Glutamatergic neuron (in vitro differentiated cells): ENCODE measurements at places on chromosomes 1 and 21.

DNA sequence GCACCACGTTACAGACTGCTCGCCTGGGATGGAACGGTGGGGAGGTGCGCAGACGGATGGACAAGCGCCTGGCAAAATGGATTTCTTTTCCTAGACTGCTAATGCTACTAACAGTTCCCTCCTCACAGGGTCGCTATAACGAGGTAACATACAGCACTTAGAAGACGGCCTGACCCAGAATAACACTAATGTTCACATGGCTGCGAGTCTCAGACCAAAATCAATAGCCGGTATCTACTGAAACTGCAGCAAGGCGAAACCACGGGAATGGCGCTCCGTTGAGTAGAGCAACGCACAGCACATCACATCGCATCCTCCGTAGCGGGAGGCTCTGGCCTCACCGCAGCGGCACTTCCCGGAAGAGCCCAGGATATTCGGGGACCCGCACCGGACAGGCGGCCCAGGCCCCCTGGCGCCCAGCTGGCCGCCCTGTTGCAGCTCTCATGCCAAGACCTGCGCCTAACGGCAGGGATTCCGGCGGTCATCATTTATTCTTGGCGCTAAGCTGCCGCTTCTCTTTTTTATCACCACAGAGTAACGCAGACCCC, 46.6 kb downstream of the VPS26C start:
- no peak for DNase-seq
- peaks cover 12% of the 10 kb centered on the region for H3K36me3 ChIP-seq
- peaks cover 13% of the 10 kb centered on the region for H3K27me3 ChIP-seq

GRCh38 chr1:147798731-147799130, 38.3 kb upstream of the GJA5 start:
- H3K4me3 ChIP-seq: no peak overlapping the region
- no peak overlapping the region for H3K27ac ChIP-seq
- no peak for DNase-seq
- H3K27me3 ChIP-seq: peaks cover 1% of the 10 kb centered on the region

DNA sequence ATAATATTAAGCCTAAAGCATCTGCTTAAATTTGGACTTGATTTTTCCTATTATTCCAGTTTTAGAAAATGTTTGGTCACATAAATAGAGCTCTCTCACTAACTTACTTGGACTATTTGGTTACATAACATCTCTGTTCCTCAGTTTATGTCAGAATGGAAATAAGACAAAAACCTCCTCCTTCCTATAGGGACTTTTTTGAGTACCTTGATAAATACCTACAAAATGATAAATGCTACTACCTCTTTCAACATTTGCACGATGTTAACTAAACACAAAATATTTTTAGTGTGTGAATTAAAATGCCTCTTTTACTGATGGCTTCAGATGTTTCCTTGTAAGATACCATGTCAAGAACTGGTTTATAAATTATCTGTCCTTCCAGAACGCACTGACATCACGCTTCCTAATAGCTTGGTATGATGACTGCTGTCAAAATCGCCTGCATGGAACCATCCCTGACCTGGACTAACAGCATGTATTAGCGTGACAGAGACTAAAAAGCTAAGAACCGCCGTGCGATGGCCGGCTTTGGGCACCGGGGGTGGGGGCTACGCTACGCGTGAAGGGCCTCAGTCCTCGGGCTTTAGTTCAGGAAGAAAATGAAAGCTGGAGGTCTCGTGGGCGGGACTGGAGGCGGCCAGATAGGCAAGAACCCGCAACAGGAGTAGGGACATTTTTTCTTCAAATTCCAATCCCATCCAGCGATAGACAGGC, 133.2 kb upstream of the BARHL2 start:
- peak overlapping the region; percentile 85 for H3K4me3 ChIP-seq
- H3K27ac ChIP-seq: no peak overlapping the region
- peaks cover 14% of the 10 kb centered on the region for H3K4me1 ChIP-seq
- peak; percentile 39 for DNase-seq

DNA sequence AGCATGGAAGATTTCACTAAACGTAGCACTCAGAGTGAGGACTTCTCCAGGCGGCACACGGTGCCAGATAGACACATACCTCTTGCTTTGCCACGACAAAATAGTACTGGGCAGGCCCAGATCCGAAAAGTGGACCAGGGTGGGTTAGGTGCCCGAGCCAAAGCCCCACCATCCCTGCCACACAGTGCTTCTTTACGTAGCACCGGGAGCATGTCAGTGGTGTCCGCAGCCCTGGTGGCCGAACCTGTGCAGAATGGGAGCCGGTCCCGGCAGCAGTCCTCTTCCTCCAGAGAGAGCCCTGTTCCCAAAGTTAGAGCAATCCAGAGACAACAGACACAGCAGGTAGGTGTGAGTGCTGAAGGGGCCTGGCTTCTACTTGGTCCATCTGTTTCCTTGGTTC, 38.6 kb downstream of the CLEC20A start:
- no peak overlapping the region for H3K4me3 ChIP-seq
- no peaks in the 10 kb centered on the region for H3K4me1 ChIP-seq
- no peak for DNase-seq
- no peak overlapping the region for H3K27ac ChIP-seq
- H3K27me3 ChIP-seq: no peaks in the 10 kb centered on the region

- no peaks in the 10 kb centered on the region for H3K27me3 ChIP-seq
- no peaks in the 10 kb centered on the region for H3K36me3 ChIP-seq
- peaks cover 2% of the 10 kb centered on the region for H3K4me1 ChIP-seq
- H3K27ac ChIP-seq: no peak overlapping the region
- no peak for DNase-seq
These were observed 209.5 kb downstream of the ZP4 start for GRCh38 chr1:237681210-237681609.

DNA sequence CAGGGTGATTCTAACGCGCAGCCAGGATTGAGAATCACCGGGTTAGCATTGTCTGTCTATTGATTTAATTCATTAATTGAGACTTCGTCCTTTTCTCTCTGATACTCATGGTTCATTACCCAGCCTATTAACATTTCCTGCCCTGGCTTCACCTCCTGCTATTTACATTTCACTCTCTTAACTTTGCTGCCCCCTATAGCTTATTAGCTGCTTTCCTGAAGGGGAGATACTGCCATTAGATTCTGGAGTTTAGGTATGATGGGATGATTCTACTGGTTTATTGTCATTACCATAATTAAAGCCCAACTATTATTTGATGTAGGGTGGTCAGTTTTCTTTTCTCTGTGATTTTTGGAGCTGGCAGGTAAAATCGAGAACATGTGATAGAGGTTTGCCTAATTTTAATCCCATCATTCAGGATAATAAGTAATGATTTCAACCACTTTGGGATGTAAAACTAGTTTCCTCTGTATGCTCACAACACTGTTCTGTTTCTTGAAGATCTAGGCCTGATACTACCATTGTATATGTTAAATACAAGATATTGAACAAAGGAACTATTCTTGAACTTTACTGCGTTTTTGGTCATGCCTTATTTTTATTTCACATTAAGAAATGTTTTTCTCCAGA, 6.4 kb downstream of the PPP2R5A start:
- DNase-seq: no peak
- no peak overlapping the region for H3K27ac ChIP-seq
- peaks cover under 1% of the 10 kb centered on the region for H3K27me3 ChIP-seq
- peaks cover 2% of the 10 kb centered on the region for H3K4me1 ChIP-seq
- H3K36me3 ChIP-seq: peaks cover under 1% of the 10 kb centered on the region

GRCh38 chr1:91570120-91570448, 69.4 kb downstream of the CDC7 start:
- no peak overlapping the region for H3K27ac ChIP-seq
- no peaks in the 10 kb centered on the region for H3K4me1 ChIP-seq
- H3K36me3 ChIP-seq: no peaks in the 10 kb centered on the region
- no peaks in the 10 kb centered on the region for H3K27me3 ChIP-seq

- DNase-seq: no peak
- peaks cover 14% of the 10 kb centered on the region for H3K4me1 ChIP-seq
- no peak overlapping the region for H3K4me3 ChIP-seq
- peaks cover 4% of the 10 kb centered on the region for H3K27me3 ChIP-seq
- no peak overlapping the region for H3K27ac ChIP-seq
These were observed 178.7 kb downstream of the GABPA start for GRCh38 chr21:25913479-25913878.

- no peaks in the 10 kb centered on the region for H3K36me3 ChIP-seq
- peaks cover 2% of the 10 kb centered on the region for H3K27me3 ChIP-seq
- H3K4me1 ChIP-seq: no peaks in the 10 kb centered on the region
- DNase-seq: no peak
- no peak overlapping the region for H3K4me3 ChIP-seq
These were observed 13.8 kb upstream of the SPRR5 start for GRCh38 chr1:152933196-152933595.

- no peaks in the 10 kb centered on the region for H3K36me3 ChIP-seq
- DNase-seq: no peak
- no peak overlapping the region for H3K27ac ChIP-seq
- H3K27me3 ChIP-seq: peaks cover 1% of the 10 kb centered on the region
These were observed 25.6 kb downstream of the GPA33 start for GRCh38 chr1:167064621-167065020.

DNA sequence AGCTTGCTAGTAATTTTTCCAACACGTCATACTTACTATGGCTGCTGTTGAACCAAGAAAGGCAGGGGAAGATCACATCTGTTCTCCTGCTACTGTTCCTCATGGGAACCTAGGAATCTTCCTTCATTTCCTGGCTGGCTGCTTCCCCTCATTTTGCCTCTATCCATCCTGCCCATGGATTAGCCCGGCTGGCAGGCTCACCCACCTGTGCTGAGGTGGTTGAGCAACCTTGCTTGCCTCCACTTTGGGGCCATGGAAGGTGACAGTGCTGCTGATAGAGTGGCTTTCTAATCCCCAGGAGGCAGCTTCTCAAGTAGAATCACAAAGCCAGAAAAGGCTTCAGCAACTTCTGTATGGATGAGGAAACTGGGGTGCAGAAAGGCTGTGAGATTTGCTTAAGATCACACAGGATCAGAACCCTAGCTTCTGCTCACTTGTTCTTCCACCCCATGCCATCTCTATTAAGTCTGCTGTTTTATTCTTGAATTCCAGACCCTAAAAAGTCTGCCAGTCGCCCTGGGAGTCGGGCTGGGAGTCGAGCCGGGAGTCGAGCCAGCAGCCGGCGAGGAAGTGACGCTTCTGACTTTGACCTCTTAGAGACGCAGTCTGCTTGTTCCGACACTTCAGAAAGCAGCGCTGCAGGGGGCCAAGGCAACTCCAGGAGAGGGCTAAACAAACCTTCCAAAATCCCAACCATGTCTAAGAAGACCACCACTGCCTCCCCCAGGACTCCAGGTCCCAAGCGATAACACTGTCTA, 6.2 kb upstream of the BMP8A start:
- H3K27me3 ChIP-seq: peaks cover 15% of the 10 kb centered on the region
- H3K27ac ChIP-seq: no peak overlapping the region
- peaks cover 5% of the 10 kb centered on the region for H3K36me3 ChIP-seq
- H3K4me1 ChIP-seq: peaks cover 17% of the 10 kb centered on the region

GRCh38 chr1:12665511-12665910, 21.6 kb downstream of the AADACL4 start:
- no peaks in the 10 kb centered on the region for H3K27me3 ChIP-seq
- H3K36me3 ChIP-seq: no peaks in the 10 kb centered on the region
- H3K4me3 ChIP-seq: no peak overlapping the region
- H3K4me1 ChIP-seq: peaks cover 2% of the 10 kb centered on the region

DNA sequence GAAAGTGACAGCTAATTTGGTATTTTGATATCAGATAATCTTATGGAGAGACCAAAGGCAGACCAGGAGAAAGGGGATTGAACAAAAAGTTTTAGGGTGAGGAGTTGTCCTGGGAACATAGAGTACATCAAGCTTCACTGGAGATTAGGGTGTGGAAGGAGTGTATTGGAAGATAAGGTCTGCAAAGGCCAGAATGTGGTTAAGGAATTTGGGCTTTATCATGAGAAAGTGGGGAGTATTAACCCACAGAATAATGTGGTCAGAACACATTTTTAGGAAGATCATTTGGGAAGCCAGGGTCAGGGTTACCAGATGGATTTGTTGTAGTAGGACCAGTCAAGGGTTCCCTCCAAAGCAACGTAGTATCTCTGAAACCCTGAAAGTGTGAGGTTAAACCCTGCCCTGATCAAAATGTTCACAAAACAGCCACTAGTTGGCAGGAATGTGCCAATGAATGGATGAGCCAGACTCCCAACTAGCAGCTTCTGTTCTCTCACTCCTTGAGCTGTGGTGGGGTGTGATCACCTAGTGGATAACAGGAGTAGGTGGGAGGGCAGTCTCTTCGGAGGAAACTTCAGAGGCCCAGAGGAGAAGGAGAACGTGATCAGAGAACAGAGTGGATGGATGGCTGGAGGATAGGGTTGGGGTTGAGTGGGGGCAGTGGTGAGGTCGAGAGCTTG, 35.8 kb downstream of the SLC2A1 start:
- peak overlapping the region; percentile 77 for H3K27ac ChIP-seq
- peaks cover 12% of the 10 kb centered on the region for H3K4me1 ChIP-seq
- DNase-seq: no peak
- peak overlapping the region; percentile 86 for H3K4me3 ChIP-seq
- H3K27me3 ChIP-seq: peaks cover 13% of the 10 kb centered on the region
- H3K36me3 ChIP-seq: no peaks in the 10 kb centered on the region

DNA sequence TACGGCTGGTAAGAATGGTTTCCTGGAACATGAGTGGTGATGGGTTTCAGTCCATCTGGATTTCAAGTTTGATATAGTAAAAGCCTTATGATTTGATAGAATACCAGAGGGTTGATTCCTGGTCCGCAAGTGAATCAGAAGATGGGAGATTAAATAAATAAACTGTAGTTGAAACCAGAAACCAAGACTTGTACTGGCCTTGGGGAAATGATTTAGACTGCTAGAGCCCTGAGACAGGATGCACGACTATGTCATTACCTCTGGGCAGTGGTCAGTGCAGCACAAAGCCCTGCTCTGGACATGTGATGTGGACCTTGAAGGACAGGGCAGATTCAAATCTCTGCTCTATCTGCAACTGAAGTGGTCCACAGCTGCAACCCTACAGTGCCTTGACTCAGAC, 15.6 kb upstream of the FMOD start:
- no peak overlapping the region for H3K4me3 ChIP-seq
- H3K4me1 ChIP-seq: peaks cover 25% of the 10 kb centered on the region
- peaks cover 17% of the 10 kb centered on the region for H3K27me3 ChIP-seq

DNA sequence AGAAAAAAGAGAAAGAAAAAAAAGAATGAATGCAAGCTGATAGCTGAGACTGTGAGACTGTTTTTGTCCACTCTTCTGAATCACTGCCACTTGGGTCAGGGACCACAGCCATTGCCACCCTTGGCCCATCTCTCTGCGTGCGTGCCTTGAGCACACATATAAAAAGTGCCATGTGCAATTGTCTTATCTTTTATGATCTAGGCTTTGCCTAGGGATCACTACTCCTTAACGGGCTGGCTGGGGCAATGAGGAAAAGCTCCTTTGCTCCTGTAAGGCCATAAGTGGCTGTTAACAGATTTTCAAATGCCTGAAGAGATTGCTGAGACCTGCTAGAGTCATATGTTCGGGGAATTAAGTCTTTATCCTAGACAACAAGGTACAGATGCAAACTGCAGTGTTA, 8.2 kb downstream of the SPATA46 start:
- H3K4me1 ChIP-seq: peaks cover 7% of the 10 kb centered on the region
- no peak overlapping the region for H3K4me3 ChIP-seq
- DNase-seq: no peak
- H3K27me3 ChIP-seq: no peaks in the 10 kb centered on the region
- H3K27ac ChIP-seq: no peak overlapping the region
- no peaks in the 10 kb centered on the region for H3K36me3 ChIP-seq
